ENCODE measurements at places on chromosomes 7 and 10.

GRCh38 chr7:27153526-27153925 is 1.1 kb upstream of the HOXA3 start:
- DNase-seq: no peak

DNA sequence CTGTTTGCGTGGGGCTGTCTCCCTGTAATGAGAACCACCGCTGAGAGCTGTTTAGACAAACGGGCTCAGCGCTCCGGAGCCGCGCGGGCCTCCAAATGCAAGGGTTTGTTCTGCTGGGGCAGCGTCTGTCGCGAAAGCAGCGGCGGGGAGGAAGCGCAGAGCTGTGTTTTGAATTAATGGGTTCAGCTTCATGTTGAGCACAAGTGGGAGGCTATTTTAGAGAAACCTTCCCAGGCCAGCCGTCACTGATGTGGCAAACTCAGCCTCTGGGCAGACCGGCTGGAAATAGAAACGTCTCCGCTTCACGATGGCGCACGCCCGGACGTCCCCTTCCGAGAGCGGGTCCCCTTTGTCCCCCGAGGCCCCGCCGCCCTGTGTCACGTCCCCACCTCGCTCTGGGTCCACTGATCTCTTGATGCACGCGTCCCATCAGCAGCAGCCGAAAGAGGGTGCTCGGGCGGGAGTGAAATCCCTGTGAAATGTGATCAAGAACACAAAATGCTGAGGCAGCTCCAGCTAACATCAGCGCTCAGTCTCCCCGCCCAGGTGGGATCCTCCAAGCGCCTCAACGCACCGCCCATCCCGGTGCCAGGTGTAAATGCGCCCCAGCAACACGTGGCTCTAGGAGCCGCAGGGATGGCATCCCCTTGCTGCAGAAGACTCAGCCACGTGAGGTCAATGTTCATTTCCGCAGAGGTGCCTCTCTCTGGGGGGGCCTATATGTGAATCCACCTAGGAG is 44.9 kb downstream of the BAMBI start:
- no peak for DNase-seq

- no peak for DNase-seq
These were observed 70.6 kb downstream of the PTPRN2 start for GRCh38 chr7:158517072-158517471.

DNA sequence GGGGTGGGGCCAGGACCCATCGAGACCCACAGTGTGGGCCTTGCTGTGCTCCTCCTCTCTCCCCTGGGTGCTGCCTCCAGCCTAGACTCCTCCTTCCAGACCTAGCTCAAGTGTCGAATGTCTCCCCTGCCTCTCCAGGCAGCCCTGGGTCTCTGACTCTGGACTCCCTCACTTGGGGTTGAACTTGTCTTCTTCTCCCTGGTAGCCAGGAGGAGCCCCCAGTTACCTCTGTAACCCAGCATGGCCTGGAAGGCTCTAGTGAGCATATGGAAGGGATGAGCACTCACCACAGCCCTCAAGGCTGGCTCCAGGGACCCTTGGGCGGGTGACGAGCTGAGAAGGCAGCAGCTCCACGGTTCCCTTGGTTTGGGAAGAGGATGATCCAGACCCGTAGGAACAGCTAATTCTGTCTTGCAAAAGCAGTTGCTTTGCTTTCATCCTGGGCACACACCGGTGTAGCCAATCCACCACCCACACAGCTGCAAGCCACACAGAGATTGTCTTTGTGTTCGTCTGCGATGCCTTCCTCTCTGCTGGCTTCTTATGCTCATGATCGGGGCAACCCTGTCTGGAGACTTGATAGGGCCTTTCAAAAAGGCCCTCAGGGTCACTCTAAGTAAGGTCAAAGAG is 52.3 kb upstream of the ANTXRL start:
- DNase-seq: no peak

- no peak for DNase-seq
These were observed 58.2 kb downstream of the STRA8 start for GRCh38 chr7:135291809-135292253.
